Activated T-helper 17 cell treated with anti-CD3 and anti-CD28 coated beads, Interleukin-2, amount 50 U/mL, for 72 hours (primary cell): ENCODE measurements at places on chromosomes 6 and 20. TPM values are rescaled to one million over a fixed set of nuclear protein-coding genes. Genes with fewer than 3 reads are reported as not detected.

DNA sequence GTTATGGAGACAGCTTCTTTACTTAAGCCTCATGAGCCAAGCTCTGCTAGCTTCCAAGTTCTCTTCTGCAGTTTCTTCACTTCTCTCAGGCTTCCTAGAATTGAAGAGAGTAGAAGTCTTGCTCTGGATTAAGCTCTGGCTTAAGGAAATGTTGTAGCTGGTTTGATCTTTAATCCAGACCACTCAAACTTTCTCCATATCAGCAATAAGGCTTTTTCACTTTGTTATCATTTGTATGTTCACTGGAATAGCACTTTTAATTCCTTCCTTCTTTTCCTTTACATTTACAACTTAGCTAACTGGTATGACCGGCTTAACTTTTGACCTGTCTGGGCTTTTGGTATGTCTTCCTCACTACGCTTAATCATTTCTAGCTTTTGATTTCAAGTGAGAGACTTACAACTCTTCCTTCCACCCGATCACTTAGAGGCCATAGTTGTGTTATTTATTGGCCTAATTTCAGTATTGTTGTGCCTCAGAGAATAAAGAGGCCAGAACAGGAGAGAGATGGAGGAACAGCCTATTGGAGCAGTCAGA, 236.6 kb upstream of the BMP2 start:
- H3K4me1 ChIP-seq, result no peaks in the 10 kb centered on the region
- no peaks in the 10 kb centered on the region for H3K36me3 ChIP-seq
- H3K4me3 ChIP-seq, result no peak overlapping the region
- no peak for ATAC-seq
- no peaks in the 10 kb centered on the region for H3K27me3 ChIP-seq

GRCh38 chr20:50085481-50086365, 27.2 kb downstream of the UBE2V1 start:
- H3K27me3 ChIP-seq, result no peaks in the 10 kb centered on the region
- peaks cover 76% of the 10 kb centered on the region for H3K36me3 ChIP-seq
- H3K4me1 ChIP-seq, result peaks cover 24% of the 10 kb centered on the region
- ATAC-seq, result peak; percentile 76
- H3K4me3 ChIP-seq, result peak overlapping the region; percentile 45

GRCh38 chr6:130505808-130506598, 140.2 kb downstream of the TMEM200A start:
- no peak for ATAC-seq
- no peaks in the 10 kb centered on the region for H3K27me3 ChIP-seq
- no peak overlapping the region for H3K27ac ChIP-seq
- H3K36me3 ChIP-seq, result no peaks in the 10 kb centered on the region
- H3K4me1 ChIP-seq, result peaks cover 2% of the 10 kb centered on the region

GRCh38 chr6:118316796-118317384, 231.2 kb upstream of the PLN start:
- ATAC-seq, result no peak
- H3K4me1 ChIP-seq, result no peaks in the 10 kb centered on the region
- no peaks in the 10 kb centered on the region for H3K36me3 ChIP-seq
- no peak overlapping the region for H3K27ac ChIP-seq
- no peaks in the 10 kb centered on the region for H3K27me3 ChIP-seq

DNA sequence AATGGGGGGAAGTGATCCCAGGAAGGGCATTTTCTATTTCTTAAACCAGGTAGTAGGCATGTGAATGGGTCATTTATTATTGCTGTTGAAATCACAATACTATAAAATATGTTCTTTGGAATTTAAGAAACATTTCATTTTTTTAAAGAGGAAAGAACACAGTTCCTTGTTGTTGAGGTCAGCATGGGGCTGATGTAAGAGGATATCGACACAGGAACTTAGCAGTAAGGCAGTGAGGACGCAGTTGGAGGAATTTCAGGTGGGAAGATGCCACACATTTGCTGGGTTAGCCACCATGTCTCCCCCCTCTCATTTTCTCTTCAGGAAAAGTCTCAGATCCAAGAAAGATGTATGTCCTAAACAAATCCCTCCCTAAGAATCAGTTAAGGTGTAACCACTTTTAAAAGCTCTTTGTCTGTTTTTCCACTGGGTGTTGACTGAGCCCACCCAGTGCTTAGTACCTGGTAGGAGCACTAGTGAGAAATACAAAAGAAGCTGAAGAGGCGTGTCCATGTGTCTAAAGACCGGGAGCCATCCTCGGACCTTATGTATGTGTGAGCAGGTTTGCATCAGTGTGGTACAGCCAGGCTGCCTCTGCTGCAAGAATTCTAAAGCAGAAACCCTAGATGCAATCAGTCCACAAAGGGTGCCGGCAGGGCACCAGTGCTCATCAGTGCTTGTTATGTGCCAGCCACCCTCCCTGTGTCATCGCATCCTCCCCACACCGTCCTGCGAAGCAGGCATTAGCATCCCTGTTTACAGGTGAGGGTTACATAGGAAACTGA, 98.9 kb downstream of the TCP11 start:
- no peaks in the 10 kb centered on the region for H3K27me3 ChIP-seq
- peak overlapping the region; percentile 46 for H3K27ac ChIP-seq
- H3K4me1 ChIP-seq, result peaks cover 4% of the 10 kb centered on the region
- no peak overlapping the region for H3K4me3 ChIP-seq
- no peak for ATAC-seq
- H3K36me3 ChIP-seq, result peaks cover 5% of the 10 kb centered on the region

DNA sequence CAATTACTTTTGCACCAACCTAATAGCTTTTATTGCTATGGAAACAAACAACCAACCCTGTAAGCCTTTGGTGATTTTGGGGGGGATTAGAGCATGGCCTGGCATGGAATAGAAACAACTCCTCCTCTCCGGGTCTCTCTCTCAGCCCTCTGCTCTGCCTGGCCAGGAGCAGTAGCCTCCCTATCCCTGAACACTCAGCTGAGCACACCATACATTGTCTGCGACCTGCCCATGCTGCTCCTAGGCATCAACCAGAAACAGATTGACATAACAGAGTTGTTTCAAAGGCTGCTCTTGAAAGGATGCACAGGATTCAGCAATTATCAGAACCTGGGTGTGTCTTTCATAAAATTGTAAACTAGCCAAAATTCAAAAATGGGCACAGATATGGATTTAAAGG, 29.8 kb upstream of the SMIM28 start:
- peaks cover 18% of the 10 kb centered on the region for H3K27me3 ChIP-seq
- H3K4me3 ChIP-seq, result no peak overlapping the region
- no peaks in the 10 kb centered on the region for H3K36me3 ChIP-seq
- H3K27ac ChIP-seq, result no peak overlapping the region

GRCh38 chr20:53629436-53629835, 35.8 kb upstream of the ZNF217 start:
- H3K27ac ChIP-seq, result no peak overlapping the region
- no peaks in the 10 kb centered on the region for H3K27me3 ChIP-seq
- no peaks in the 10 kb centered on the region for H3K4me1 ChIP-seq
- H3K4me3 ChIP-seq, result no peak overlapping the region
- H3K36me3 ChIP-seq, result no peaks in the 10 kb centered on the region

DNA sequence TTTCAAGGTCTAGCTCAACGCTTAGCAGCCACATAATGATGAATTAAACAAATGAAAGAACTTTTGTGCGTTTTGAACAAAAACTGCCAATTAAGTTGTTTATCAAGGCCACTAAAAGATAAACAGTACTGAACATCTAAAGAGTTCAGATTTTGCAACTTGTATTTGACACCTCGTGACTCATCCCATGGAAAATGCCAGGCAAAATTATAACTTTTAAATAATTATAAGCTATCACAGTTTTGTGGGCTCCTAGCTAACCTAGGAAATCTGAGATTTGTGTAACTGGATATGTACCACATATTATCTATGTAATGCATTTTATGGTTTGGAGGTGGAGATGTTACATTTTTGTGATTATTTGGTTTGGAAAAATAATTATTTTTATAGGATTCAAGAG, 9.6 kb upstream of the BAG2 start:
- H3K4me1 ChIP-seq, result peaks cover 5% of the 10 kb centered on the region
- no peak for ATAC-seq
- H3K4me3 ChIP-seq, result no peak overlapping the region
- peaks cover 73% of the 10 kb centered on the region for H3K36me3 ChIP-seq

GRCh38 chr6:155380666-155381332, 66.5 kb upstream of the TFB1M start:
- ATAC-seq, result no peak
- peaks cover 12% of the 10 kb centered on the region for H3K27me3 ChIP-seq
- H3K4me1 ChIP-seq, result no peaks in the 10 kb centered on the region
- H3K27ac ChIP-seq, result no peak overlapping the region
- no peak overlapping the region for H3K4me3 ChIP-seq

SLPI gene
- not detected for total RNA-seq

SS18L1 gene
- total RNA-seq, result 17.9 TPM

MYLK2 gene
- total RNA-seq, result 0.86 TPM

CAPN11 gene
- total RNA-seq, result not detected

TFAP2C gene
- not detected for total RNA-seq
